Fibroblast of the conjunctiva (primary cell): ENCODE measurements at places on chromosomes 13 and 19.

- no peak for DNase-seq
Measured at GRCh38 chr13:61170856-61171255, 244.8 kb downstream of the PCDH20 start.

- no peak for DNase-seq
Measured at GRCh38 chr13:113917096-113917495, 53.2 kb upstream of the GAS6 start.

DNA sequence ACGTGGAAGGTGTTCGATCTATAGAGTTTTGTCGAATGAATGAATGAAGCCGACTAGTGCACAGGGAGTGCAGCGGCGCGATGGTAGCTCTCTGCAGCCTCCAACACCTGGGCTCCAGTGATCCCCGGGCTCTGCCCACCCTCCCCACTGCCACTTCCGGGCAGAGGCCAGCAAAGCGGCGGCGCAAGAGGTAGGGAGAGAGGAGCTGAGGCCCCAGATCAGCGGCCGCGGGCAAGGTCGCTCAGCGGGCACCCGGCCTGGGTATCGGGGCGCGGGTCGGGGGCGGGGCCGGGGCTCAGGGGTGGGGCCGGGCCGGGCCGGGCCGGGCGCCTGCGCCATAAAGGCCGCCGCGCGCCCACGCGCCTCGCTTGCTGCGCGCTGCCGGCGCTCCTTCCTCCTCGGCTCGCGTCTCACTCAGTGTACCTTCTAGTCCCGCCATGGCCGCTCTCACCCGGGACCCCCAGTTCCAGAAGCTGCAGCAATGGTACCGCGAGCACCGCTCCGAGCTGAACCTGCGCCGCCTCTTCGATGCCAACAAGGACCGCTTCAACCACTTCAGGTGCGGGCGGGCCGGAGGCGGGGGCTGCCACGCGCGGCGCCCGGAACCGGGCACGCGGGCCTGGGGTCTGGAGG is at the start of gene GPI:
GPI (plus strand) TSS at position 367 of the 633 bp plus-strand sequence; CDS start at position 438, 71 bp downstream.
- DNase-seq = no peak

GRCh38 chr19:11881151-11881800 is 6.3 kb upstream of the ZNF69 start:
- DNase-seq = no peak

- DNase-seq = no peak
Measured at GRCh38 chr19:12959481-12959880, 2.5 kb upstream of the GADD45GIP1 start.

GRCh38 chr19:35751839-35752745 is 3.7 kb downstream of the LIN37 start:
- no peak for DNase-seq

- no peak for DNase-seq
Measured at GRCh38 chr13:98479496-98480003, 97.4 kb downstream of the STK24 start.

DNA sequence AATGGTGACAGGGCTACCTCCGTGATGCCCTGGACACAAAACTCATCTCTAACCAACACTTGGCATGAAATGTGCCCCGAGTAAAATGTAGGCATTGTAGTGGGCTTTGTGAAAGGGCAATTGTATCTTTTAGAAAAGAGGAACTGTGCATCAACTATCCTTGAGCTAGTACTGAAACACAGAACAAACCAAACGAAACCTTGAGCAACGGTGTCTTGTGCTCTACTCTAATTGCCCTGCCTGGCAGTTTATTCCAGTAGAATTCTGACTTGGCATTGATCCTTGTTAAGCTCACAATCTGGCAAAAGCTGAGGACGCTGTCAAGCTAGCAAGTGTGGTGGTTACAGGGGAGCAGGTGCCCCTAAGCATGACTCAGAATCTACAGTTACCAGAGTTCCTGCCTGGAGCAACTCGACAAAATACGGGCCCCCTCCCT is 707.1 kb upstream of the SPRY2 start:
- no peak for DNase-seq

DNA sequence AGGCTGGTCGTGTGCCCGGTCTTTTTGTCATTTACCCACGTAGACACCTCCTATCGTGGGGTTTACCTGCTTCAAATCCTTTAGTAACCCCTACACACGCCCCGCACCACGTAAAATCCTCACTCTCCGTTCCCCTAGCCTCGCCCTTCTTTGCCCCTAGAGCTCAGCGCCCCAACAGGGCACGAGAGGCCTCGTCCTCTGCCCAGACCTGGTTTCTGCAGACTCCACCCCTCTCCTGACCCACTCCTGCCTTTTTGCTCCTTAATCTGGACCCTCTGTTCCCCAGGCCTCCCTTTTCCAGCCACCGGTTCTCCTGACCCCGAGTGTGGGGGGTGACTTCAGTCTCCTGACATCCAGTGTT is 412 bp downstream of the ZNF528 start:
- DNase-seq = no peak

GRCh38 chr13:86729206-86729605 is 930.0 kb upstream of the SLITRK6 start:
- no peak for DNase-seq

DNA sequence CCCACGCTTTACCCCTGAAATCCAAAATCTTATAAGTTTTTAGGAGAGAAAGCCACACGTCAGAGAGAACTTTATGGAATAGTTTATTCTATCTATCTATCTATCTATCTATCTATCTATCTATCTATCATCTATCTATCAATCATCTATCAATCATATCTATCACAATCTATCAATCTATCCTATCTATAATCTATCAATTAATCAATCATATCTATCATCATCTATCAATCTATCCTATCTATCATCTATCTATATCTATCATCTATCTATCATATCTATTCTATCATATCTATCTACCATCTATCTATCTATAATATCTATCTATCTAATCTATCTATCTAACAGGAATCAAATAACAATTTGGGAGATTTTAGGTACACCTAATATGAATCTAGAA is 115.1 kb downstream of the FGF9 start:
- no peak for DNase-seq

DNA sequence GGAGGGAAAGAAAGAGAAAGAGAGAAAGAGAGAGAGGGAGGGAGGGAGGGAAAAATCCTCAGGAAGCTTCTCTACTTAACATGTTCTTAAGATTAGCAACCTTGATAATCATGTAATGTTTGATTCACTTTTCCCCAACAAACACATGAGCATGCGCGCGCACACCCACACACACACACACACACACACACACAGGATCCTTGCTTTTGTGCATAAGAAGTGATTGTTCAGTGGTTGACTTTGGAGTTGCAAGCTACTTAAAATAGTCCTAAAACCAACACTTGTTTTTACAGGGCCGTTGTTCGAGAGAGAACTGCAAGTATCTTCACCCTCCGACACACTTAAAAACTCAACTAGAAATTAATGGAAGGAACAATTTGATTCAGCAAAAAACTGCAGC is 100.0 kb upstream of the RAP2A start:
- no peak for DNase-seq

DNA sequence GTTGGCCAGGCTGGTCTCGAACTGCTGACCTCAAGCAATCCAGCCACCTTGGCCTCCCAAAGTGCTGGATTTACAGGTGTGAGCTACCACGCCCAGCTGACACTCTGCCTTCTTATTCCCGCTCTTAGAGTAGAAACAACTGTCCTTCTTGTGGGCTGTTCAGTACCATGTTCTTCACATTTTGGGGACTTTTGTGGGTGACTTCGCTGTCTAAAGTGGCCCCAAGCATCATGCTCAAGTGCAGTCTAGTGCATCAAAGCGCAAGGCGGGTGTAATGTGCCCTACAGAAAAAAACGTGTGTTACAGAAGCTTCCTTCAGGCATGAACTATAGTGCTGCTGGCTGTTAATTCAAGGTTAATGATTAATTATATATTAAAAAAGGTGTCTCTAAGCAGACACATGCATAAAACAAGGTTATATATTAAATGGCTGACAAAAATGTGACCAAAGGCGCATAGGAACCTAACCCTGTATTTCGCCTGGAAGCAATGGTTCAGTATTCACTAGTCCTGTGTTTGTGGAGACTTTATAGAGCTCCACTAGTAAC is 38.3 kb downstream of the ABCC4 start:
- no peak for DNase-seq

DNA sequence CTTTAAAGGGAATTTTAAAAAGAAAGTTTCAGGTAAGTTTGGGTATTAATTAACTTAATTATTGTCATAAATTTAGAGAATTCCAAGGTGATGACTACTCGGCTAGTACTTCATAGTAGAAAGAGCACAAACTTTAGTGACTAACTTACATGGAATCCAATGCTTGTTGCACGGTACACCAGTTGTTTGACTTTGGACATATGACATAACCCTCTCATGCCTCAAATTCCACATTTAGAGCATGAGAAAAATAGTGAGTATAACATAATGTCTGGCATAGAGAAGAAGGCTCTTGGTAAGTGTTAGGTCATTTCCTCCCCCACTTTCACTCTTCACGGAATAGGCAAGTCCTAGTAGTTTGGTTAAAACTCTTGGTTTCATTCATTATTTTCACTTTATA is 1249.4 kb upstream of the SLC10A2 start:
- peak; percentile 53 for DNase-seq

GRCh38 chr13:70732611-70733010 is 624.4 kb upstream of the KLHL1 start:
- no peak for DNase-seq

GRCh38 chr19:14582894-14583340 is at the start of gene CLEC17A:
CLEC17A (plus strand) TSS chr19:14583084; CDS start chr19:14583161, 77 bp downstream.
- no peak for DNase-seq

- DNase-seq = no peak
Measured at GRCh38 chr13:73677048-73677601, 457.1 kb downstream of the KLF12 start.

- DNase-seq = no peak
Measured at GRCh38 chr13:77042566-77043177, 15.7 kb upstream of the FBXL3 start.

GRCh38 chr13:70844391-70845108 is 736.3 kb upstream of the KLHL1 start:
- no peak for DNase-seq

- no peak for DNase-seq
Measured at GRCh38 chr13:21957833-21958232, 287.0 kb downstream of the FGF9 start.
